ENCODE measurements at places on chromosomes 2 and 18.

DNA sequence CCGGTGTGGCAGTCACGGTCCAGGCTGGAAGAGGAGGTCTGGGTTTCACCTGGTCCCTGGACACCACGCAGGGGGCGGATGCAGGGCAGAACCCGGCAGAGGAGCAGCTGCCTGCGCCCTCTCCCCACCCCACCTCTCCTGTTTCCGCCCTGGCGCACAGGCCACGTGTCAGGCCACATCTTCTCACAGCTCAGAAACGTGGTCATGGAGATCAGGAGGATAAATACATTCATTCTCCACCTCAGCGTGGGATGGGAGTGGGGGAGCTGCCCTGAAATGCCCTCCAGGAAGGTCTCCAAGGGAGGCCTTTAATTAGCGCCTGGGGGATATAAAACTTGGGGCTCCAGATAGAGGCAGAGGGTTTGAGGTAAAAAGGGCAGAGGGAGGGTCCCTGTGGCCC, 142.0 kb downstream of the KCTD1 start:
- DNase-seq, result no peak

GRCh38 chr2:74493546-74493945, 5.9 kb downstream of the LBX2 start:
- no peak for DNase-seq

DNA sequence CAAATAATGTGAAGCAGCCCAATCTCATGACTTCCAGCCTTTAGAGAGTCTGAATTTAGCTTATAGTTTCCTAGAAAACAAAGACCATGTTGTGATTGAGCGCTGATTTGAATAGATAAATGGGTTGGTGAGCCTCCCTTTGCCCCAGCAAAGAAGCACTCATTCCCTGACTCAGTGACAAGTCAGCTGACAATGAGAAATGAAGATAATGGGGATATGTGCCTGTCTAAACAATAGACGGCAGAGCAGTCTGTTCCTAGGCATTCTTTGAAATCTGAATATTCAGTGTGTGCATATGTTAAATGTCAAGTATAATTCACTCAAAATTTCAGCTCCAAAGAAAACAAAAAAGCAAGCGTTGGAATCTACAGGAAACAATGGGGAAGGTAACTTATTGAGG, 34.8 kb upstream of the LINC00305 start:
- DNase-seq, result no peak

- no peak for DNase-seq
Measured at GRCh38 chr18:46412916-46413315, 244.1 kb downstream of the LOXHD1 start.

DNA sequence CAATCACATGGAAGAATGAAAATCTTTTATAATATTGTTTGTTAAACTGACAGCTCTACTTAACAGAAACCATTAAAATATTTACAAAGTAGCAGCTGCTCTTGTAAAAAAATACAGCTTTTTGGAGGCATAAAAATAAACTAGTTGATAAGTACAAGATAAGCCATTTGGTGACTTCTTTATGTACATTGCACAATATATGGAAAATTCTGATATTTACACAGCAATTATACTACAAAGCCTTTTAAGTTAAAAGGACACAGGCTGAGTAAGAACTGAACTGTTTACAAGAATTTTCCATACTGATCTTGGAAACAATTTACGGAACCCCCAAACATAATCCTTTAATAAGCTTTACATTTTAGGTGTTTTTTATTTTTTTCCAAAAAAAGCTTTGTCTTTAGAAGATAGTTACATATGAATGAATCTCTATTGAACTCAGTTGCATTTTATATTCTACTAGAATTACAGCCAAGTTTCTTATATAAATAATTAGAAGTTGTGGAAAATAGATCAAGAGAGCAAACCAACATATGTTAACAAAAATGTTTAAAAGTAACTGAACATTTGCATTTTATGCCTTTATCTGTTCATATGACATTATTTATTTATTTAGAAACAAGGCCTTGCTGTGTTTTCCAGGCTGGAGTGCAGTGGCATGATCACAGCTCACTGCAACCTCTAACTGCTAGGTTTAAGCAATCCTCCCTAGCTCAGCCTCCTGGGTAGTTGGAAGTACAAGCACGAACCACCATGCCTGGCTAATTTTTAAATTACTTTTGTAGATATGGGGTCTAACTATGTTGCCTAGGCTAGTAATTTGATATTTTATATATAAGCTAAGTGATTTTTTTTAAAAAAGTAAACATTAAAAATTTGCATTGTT, 142.5 kb downstream of the OTX1 start:
- no peak for DNase-seq

DNA sequence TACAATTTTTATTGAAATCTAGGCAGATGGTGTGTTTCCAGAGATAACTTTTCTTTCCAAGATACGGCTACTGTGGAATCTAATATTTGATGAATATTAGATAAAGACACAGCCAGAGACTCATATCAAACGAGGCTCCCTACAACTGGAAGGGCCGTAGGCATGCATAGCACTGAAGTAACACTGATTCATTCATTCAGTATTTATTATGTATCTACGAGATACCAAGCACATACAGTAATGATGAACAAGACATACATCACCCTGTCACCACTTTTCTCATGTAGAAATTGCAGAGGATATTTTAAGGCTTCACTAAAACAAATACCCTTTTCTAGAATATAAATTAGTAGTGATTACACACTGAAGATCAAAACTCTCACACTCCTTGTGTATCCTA, 74.5 kb downstream of the KCTD18 start:
- no peak for DNase-seq

DNA sequence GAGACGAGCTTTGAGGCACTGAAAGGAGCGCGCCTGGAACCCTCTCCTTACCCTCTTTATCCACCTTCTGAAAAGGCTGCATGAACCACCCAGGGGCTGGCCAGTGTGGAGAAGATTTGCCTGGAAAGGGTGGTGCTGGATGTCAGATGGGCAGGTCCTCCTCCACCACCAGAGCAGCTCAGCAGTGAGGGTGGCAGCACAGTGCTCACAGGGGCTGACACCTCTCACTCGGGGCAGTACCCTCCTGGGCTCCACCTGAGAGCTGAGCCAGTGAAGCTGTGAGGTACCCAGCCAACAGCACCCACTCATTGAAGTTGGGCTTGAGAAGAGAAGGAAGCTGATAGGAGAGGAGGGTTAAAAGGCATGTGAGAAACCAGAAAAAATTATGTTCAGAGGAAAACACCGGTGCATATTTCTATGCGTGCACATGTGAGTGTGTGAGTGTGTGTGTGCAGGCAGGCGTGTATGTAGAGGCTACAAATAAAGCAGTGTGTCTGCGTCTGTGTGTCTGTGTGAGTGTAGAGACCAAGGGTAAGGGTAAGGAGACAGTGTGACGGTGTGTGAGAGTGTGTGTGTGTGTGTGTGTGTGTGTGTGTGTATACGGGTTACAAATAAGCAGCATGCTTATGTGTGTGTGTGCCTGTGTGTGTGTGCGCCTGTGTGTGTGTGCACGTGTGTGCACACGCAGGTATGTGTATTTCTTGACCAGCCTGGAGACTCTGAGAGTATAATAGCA, 40.7 kb downstream of the TEX44 start:
- DNase-seq, result no peak

DNA sequence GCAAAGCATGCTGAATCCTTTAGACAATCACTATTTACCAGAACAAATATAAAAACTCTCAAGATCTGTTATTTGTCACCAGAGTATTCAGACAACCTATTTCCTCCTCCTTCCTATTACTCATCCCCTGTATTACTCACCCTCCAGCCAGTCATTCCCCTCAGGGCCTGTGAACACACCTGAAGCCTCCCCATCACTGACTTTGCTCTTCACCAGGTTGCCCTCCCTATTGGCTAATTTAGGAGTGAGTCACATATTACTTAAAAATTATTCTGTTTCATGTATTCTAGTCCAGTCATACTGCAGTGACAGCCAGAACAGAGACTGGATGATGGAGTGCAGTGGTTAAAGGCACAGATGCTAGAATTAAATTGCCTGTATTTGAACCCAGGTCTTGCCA, 3.7 kb upstream of the ATG16L1 start:
- no peak for DNase-seq

- no peak for DNase-seq
Measured at GRCh38 chr2:190099890-190100697, 37.6 kb upstream of the MSTN start.

GRCh38 chr2:226426292-226426736, 373.3 kb downstream of the IRS1 start:
- no peak for DNase-seq

DNA sequence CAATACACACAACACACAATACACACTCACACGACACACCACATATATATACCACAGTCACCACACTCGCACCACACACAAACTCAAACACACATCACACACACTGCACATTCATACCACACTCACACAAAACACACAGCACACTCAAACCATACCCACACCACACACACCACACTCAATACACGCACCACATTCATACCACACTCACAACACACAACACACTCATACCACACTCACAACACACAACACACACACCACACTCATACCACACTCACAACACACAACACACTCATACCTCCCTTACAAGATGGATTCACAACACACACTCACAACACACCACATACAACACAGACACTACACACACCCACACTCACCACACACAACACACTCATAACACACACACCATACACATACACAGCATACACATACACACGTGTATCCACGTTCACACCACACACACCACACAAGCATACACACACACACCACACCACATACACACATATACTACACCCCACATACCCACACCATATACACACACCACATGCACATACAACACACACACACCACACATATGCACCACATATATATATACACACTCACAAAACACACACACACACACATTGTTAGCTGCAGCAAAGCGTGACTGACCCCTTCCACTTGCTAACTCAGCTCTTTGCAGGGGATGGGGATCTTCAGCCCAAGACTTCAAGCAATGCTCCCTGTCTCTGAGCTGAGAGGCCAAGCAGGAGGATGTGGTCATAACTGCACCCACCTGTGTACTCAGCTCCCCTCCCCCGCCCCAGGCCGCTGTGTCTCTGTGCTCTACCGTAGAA, 59.0 kb downstream of the SDC1 start:
- no peak for DNase-seq

DNA sequence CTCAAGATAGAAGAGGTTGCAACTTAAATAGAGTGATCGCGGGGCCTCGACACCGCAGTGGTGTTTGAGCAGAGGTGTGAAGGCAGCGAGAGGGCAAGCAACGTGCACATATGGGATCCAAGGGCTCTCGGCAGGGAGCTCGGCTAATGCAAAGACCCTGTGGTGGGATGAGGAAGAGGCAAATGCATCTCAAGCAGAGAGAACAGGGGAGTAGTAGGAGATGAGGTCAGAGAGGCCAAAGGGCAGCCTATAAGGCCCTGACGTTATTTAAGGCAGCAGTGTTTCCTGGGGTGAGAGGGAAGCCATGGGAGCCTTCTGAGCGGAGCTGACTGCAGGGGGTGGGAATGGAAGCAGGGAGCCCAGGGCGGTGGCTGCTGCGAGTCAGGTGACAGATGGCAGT, 74.5 kb downstream of the MRPS9 start:
- DNase-seq, result no peak

- no peak for DNase-seq
Measured at GRCh38 chr2:127045792-127046501, 61.0 kb downstream of the BIN1 start.

DNA sequence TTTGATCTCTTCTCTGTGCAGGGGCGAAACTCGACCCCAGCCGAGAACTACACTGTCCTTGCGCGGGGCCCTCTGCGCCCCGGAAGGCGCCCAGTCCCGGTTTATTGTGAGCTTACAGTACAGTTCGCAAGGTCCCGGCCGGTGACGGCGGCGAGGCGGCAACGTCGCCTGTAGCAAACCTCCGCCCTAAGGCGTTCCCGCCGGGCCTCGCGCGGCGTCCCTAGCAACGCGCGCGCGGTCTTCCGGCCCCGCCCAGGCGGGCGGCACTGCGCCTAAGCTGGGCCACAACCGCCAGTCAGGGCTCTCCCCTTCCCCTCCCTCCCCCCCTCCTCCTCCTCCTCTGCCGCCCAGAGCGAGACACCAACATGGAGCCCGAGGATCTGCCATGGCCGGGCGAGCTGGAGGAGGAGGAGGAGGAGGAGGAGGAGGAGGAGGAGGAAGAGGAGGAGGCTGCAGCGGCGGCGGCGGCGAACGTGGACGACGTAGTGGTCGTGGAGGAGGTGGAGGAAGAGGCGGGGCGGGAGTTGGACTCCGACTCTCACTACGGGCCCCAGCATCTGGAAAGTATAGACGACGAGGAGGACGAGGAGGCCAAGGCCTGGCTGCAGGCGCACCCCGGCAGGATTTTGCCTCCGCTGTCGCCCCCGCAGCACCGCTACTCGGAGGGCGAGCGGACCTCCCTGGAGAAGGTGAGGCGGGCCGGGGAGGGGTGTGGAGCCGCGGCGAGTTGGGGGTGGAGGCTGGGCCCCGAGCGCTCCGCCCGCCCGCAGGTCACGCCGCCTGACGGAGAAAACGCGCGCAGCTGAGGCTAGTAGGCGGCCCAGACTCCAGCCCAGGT, at the start of gene ALMS1:
ALMS1 (plus strand) TSS at position 333 of the 838 bp plus-strand sequence; CDS start at position 366, 33 bp downstream.
- DNase-seq, result peak; percentile 92

DNA sequence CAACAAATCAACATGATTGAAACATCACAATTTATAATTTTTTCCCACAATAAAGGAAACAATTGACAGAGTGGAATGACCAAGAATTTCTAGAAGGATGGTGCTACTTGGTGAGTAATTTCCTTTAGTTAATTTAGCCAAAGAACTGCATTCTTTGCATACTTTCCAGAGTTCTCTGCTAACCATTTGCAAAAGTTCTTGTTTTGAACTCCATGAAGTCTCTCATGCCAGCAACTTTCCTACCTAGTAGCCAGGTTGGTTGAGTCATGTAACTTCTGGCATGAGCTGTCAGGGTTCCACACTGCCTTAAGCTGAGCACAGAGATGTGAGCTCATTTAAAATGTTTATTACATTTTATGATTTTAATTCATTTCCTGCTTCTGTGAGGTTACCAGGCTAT, 539.6 kb downstream of the PID1 start:
- DNase-seq, result no peak

DNA sequence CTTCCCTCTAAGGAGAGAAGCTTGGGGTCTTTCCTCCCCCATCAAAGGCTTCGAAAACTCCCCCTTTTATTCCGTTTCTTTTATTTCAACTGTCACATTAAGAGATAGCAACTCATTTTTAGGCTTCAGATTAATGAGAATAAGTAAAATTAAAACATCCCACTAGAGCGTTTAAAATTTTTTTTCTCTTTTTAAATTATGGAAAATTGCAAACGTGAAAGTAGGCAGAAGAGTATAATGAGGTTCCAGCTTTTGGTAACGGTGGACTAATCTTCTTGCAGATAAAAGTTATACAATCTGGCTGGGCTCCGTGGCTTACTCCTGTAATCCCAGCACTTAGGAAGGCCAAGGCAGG, 21.9 kb upstream of the RMP24 start:
- no peak for DNase-seq
